ENCODE measurements at places on chromosomes 2 and 18.

- no peak for DNase-seq
These were observed 193.8 kb downstream of the RBM43 start for GRCh38 chr2:151067658-151068369.

- DNase-seq = no peak
These were observed 82.0 kb upstream of the SLC39A10 start for GRCh38 chr2:195575016-195575415.

DNA sequence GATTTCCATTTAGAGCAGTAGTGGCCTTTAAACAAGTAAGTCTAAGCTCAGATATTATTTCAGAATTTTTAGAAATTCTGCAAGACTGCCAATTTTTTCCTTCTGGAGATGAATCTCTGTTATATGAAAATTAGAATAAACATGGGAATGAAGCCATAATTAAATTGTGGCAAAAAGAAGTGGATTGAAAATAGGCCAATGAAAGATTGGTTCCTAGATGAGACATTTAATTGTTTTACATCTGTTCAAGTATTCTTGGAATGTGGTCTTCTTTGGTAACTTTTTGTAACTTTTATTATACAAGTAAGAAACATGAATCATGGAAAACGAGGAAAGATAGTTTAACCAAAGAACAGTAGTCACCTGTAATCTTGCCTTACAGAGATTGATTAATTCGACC lies 10.3 kb downstream of the CAD start:
- no peak for DNase-seq

DNA sequence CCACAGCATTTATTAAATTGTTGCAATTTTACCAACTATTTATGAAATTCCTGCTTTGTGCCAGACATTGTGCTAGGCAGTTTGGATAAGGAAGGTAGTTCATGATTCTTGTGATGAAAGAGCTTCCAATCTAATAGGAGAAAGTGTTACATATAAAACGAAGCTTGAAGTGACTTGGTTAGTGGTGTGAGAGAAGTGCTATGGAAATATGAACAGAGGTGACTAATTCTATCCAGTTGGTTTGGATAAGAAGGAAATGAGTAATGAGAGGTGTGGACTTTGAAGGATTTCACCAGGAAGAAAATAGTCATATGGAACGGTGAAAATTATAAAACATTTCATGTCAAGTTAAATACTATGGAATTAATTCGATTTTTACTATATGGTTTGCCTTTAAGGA lies 48.6 kb downstream of the EML6 start:
- DNase-seq = peak; percentile 84

GRCh38 chr2:181627545-181627944 lies 29.4 kb downstream of the CERKL start:
- no peak for DNase-seq

DNA sequence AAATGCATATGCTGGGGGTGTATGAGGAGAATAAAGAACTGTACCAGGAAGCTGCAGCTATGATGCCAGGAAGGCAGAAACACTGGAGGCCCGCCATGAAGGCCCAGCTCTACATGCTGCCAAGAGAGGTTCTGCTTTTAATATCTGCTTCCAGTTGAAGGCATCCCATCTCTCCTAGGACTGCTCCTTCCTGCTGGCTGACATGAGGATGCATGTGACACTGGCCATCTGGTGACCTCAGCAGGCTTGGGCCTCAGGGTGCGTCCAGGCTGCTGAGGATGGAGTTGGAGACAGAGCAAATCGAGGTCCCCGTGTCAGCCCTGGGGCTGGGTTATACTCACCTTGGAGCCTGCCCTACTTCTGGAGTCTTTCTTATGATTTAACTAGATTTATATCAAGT lies 49.0 kb downstream of the PSMG2 start:
- DNase-seq = no peak

- peak; percentile 15 for DNase-seq
These were observed 406.8 kb downstream of the CCDC85A start for GRCh38 chr2:56590611-56591010.
